ENCODE measurements at places on chromosomes 7 and 10.

GRCh38 chr7:148159331-148159730 is 431.2 kb upstream of the C7orf33 start:
- H3K27ac ChIP-seq: no peak overlapping the region
- H3K4me1 ChIP-seq: no peaks in the 10 kb centered on the region
- no peaks in the 10 kb centered on the region for H3K27me3 ChIP-seq
- DNase-seq: no peak
- H3K4me3 ChIP-seq: no peak overlapping the region

- H3K27ac ChIP-seq: no peak overlapping the region
- DNase-seq: no peak
- H3K27me3 ChIP-seq: no peaks in the 10 kb centered on the region
- H3K36me3 ChIP-seq: no peaks in the 10 kb centered on the region
- no peak overlapping the region for H3K4me3 ChIP-seq
Measured at GRCh38 chr10:88071879-88072278, 208.5 kb downstream of the PTEN start.

GRCh38 chr10:69007260-69007659 is 18.7 kb downstream of the KIFBP start:
- no peaks in the 10 kb centered on the region for H3K27me3 ChIP-seq
- peaks cover 4% of the 10 kb centered on the region for H3K4me1 ChIP-seq
- H3K27ac ChIP-seq: no peak overlapping the region
- no peak overlapping the region for H3K4me3 ChIP-seq
- peaks cover 4% of the 10 kb centered on the region for H3K36me3 ChIP-seq
- DNase-seq: no peak

GRCh38 chr10:84375011-84375410 is 46.6 kb downstream of the CCSER2 start:
- no peaks in the 10 kb centered on the region for H3K4me1 ChIP-seq
- H3K27me3 ChIP-seq: no peaks in the 10 kb centered on the region
- no peak overlapping the region for H3K27ac ChIP-seq
- H3K4me3 ChIP-seq: no peak overlapping the region
- peak; percentile 51 for DNase-seq
- H3K36me3 ChIP-seq: peaks cover 2% of the 10 kb centered on the region

GRCh38 chr7:116836911-116837310 is 25.5 kb upstream of the CAPZA2 start:
- no peak for DNase-seq
- peaks cover 13% of the 10 kb centered on the region for H3K4me1 ChIP-seq
- H3K27me3 ChIP-seq: no peaks in the 10 kb centered on the region
- H3K4me3 ChIP-seq: no peak overlapping the region
- 0 out of 3 replicates have a peak, but pooled peaks cover 2% of the 10 kb centered on the region for H3K36me3 ChIP-seq

Measured in HepG2 (cell line).